Activated gamma-delta T cell (primary cell): ENCODE measurements at places on chromosomes 7 and 10.

- DNase-seq = no peak
These were observed 896.9 kb downstream of the CCSER2 start for GRCh38 chr10:85225311-85225710.

GRCh38 chr10:120600871-120601649 lies 144.0 kb downstream of the PLPP4 start:
- DNase-seq = no peak

DNA sequence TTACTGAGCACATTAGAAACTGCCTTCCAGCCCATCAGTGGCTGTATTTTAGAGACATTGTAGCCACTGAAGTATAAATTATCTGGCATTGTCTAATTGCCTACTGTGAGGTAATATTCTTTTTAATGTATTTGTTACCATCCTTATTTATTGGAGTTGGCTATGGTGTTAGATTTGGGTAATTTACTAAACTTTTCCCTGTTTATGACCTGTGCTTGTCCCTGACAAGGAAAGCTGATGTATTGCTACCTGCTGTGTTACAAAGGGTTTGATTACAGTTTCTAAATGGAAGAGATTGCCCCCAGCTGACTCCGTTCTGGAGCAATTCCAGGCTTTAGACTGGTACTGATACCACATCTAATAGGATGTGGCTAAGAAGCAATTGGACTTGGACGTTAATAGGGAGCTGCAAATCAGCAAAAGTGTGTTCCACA lies 12.3 kb upstream of the ASCC1 start:
- DNase-seq = no peak

- no peak for DNase-seq
These were observed 111.6 kb downstream of the FAM53B start for GRCh38 chr10:124632566-124632965.

GRCh38 chr10:78457804-78458482 lies 424.3 kb downstream of the RPS24 start:
- no peak for DNase-seq

DNA sequence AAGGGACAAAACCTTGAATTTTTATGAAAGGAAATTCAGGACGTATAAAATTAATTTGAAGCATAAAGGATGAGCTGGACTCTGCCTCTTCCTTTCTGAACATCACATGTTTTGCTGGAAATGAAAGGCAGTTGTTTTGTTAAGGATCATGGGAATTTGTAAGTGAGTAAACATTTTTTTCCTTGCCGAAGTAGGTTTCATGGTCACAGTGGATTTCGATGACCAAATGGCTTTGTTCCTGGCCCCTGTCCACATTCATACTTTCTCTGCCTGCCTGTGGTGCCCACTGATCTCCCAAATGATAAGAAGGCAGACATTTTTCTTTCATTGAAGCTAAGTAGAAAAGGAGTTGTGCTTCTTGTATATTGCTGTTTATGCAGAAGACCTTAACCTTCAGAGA lies 104.2 kb downstream of the ARID5B start:
- DNase-seq = no peak

DNA sequence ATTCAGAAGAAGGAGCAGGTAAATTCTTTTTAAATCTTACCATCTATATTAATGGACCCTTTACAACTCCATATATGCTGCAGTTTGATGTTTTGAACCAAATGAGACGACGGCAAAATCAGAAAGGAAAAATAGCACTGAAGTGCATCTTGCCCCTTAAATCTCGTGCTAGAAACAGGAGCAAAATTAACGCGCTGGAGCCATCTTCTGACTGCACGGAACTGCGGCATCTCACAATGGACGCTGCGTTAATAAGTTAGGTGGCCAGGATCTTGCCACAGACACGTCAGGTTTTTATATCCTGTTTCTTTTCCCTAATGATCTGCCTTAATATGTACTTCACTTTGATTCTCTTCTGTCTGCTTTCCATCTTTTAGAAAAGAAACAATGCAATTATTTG lies 354.5 kb downstream of the TFEC start:
- DNase-seq = no peak

GRCh38 chr10:35495521-35496119 lies 109.5 kb upstream of the GJD4 start:
- no peak for DNase-seq

DNA sequence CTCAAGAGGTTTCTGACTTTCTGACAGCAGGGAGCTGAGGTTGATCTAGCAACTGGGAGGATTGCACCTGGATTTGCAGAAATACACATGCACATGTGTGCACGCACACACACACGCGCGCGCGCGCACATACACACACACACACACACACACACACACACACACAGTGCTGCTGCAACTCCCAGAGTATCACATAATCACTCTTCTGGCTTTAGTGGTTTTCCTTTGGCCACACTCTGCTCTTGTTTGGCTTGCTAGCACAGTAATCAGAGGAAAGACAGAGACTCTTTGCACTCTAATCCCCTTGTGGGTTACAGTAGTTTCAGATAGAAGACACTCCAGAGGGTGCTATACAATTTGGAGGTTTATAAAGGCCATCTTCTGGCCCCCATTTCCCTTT lies 705.0 kb downstream of the AUTS2 start:
- DNase-seq = no peak

DNA sequence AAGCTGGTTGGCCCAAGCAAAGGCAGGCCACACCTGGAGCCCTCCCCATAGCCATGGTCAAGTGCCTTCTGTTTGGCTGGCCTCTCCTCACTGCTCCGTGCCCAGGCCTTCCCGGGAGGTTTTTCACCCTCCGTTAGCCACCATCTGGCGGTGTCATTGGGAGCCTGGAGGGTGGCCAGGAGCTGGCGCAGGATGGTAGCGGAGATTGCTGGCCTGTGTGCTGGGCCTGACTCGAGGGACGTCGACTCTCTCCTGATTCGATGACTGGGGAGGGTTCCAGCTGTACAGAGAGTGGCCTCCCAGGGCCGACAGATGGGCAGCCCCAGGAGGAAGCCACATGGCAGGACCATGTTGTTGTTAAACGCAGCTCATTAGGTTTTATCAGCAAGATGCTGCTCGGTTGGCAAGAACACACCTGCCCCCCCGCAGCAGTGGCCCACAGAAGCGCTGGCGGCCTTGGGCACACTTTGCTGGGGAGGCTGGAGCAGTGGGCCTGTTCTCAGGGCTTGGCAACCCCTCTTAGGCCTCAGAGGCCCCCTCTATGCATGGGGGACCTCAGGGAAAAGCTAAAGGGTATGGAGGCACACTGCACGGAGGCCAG lies 64.0 kb upstream of the CACUL1 start:
- DNase-seq = no peak

- DNase-seq = no peak
These were observed 41.4 kb upstream of the GHITM start for GRCh38 chr10:84097787-84098353.

DNA sequence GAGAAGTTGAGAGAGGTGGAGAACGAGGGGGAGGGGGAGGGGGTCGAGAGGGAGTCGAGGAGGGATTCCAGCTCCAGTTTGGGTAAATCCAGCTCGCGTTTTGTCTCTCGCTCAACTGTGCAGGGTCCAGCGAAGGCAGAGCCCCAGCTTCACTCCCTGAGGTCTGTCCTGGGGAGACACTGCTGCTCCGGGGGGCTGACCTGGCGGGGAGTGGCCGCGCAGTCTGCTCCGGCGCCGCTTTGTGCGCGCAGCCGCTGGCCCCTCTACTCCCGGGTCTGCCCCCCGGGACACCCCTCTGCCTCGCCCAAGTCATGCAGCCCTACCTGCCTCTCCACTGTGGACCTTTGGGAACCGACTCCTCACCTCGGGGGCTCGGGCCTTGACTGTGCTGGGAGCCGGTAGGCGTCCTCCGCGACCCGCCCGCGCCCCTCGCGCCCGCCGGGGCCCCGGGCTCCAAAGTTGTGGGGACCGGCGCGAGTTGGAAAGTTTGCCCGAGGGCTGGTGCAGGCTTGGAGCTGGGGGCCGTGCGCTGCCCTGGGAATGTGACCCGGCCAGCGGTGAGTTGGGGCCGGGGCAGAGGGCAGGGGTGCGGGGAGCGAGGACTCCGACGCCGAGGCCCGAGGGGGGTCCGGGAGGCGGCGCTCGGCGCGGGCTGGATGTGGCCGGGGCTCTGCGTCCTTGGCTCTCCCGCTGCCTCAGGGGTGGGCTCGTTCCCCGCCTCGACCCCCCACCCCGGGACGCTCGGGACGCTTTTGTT lies at the start of gene TET1:
TET1 (plus strand) TSS at position 152 of the 757 bp plus-strand sequence. CDS start 12,002 bp downstream, outside the sequence.
- DNase-seq = peak; percentile 11

- DNase-seq = no peak
These were observed 147.1 kb upstream of the MGMT start for GRCh38 chr10:129319934-129320333.

- no peak for DNase-seq
These were observed 155.2 kb downstream of the MAGI2 start for GRCh38 chr7:79298145-79298760.

DNA sequence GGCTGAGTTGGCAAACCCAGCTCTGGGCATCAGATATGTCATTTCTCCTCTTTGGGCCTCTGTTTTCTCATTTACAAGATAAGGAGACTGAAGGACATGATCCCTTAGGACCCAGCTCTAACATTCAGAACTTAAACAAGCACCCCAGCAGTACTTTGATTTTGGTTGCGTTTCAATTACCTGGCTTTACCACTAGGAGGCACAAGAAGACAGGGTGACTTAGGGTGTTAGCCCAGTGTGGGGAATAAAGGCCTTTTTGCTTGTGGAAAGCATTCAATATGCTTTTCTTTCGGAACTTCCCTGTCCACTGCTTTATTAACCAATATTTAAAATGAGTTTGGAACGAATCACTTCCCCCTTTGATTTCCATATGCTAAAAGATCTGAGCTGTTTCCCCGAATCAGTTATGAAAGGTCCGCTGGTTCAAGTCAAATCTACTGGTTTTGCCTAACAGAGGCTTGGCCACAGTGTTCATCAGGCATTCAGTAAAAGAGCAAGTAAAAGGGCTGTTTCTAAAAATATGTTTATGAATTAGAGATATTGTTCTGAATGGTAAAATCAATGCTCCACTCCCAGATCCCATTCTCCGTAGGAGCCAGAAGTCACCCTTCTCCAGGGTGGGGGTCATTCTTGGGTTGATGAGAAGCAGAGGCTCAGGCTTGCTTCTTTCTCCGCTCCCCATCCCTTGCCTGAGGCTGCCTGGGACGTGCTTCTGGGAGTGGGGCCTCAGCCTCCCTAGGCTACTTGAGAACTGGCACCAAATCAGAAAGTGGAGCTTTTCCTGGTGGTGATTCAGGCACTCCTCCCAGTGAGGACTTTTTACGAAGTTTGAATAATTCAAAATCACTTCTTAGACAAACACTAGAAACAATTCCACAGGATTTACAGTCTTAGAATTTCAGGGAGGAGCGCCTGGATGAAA lies 105.5 kb downstream of the MYOF start:
- no peak for DNase-seq

- no peak for DNase-seq
These were observed 63.5 kb downstream of the ZNF365 start for GRCh38 chr10:62437696-62438095.

GRCh38 chr7:75945297-75946168 lies 30.6 kb downstream of the POR start:
- no peak for DNase-seq

- no peak for DNase-seq
These were observed 6.9 kb downstream of the CPA4 start for GRCh38 chr7:130299866-130300265.

DNA sequence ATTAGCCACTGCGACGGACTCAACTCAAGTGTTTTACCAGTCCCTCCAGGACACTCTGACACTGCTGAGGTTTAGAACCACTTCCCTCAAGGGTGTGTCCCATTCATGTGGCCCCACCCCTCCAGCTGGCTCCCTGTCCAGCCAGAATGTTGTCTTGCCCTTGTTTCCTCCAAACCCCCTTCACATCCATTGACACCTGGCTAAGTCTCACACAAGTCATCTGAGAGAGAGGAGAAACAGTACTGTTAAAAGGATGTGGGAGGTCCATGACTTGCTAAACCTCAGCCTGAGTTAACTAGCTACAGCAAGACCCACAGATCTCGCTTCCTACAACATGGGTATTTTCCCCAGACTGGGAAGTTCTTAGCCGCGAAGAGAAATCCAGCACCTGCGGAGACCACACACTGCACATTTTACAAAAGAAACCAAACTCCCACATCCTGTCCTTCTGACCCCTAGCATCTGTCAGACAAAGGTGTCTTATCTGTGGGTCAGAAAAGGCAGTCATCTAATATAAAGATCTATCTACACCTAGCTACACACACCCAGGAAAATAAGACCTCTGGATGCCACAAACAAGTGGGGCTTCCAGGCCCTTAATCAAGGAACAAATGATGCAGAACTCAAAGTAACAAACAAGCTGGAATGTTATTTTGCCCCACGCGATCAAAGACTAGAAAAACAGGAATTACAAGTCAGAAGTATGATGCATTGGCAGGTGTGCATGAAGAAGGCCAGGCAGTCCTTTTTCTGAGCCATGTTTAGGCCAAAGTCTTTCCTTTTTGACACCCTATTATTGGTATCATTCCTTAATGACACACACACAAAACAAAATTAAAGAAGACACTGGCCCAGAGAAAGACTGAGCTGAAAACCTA lies 13.9 kb downstream of the OSBPL3 start:
- no peak for DNase-seq

GRCh38 chr10:86225103-86225782 lies 141.4 kb downstream of the GRID1 start:
- DNase-seq = no peak

DNA sequence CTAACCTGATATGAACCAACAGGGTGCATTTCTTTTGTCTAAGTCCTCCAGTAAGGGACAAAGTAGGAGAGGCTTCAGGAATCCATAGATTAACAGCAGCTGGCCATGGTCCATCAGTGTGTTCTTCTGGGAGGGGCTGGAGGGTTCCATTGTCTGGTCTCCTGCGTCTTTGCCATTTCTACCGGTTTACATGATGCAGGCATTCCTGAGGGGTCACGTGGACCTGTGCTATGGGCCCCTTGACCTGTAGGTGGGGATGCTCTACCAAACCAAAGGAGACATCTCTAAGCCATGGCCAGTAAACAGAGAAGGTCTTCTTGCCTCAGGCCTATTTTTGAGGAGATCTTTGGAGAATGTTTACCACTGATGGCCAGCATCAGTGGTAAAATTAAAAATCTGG lies 28.7 kb upstream of the HABP2 start:
- no peak for DNase-seq

DNA sequence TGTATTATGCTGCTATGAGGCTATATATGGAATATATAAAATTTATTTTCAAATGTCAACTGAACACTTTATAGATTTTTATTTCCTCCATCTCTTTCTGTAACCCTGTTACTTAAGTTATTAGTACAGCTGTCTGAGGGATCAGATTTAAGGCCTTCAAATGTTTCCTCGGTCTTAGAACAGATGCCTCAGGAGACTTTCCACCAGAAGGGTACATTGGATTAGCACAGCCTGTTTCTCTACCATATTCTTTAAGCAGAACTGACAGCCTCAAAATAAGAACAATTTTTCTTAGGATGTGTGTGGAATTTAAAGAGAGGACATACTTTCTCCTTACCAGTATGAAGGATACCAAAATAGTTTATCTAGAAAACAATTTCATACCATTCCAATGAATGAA lies 53.0 kb upstream of the HGF start:
- no peak for DNase-seq

- DNase-seq = no peak
These were observed 8.3 kb upstream of the ZNF783 start for GRCh38 chr7:149253665-149254064.

GRCh38 chr10:102994531-102995295 lies 76.6 kb downstream of the CNNM2 start:
- DNase-seq = no peak
